ENCODE measurements at places on chromosomes 4 and X.
A peak's percentile ranks its signal among the peaks of the same experiment; 100 is the strongest.

DNA sequence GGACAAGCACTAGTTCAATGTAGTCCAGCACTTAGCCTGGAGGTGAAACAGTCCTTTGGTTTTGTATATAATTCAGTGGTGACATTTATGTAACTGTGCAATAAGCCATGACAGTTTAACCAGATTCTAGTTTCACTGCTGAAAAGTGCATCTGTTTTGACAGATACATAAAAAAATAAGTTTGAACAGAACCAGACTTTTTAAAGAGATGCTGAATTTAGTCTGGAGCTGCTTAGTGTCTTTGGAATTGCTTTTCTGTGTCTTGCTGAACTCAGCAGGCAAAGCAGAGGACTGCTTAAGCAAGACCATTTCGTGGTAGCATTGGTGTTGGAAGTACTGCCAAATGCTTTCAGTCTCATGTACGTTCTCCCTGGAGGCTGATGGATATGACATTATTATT, 393.5 kb downstream of the MAPK10 start:
- peak; percentile 41 for DNase-seq

DNA sequence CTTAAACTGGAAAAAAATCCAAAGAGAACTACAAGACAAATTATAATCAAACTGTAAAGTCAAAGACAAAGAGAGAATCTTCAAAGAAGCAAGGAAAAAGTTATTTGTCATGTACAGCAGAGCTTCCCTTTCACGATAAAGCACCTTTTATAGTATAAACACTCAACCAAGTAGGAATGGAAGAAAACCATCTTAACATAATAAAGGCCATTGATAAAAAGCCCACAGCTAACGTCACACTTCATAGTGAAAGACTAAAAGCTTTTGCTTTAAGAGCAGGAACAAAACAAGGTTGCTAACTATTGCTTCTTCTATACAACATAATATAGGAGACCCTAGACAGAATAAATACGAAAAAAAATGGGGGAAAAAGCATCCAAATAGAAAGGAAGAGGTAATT, 595.7 kb upstream of the POU3F4 start:
- DNase-seq = no peak

DNA sequence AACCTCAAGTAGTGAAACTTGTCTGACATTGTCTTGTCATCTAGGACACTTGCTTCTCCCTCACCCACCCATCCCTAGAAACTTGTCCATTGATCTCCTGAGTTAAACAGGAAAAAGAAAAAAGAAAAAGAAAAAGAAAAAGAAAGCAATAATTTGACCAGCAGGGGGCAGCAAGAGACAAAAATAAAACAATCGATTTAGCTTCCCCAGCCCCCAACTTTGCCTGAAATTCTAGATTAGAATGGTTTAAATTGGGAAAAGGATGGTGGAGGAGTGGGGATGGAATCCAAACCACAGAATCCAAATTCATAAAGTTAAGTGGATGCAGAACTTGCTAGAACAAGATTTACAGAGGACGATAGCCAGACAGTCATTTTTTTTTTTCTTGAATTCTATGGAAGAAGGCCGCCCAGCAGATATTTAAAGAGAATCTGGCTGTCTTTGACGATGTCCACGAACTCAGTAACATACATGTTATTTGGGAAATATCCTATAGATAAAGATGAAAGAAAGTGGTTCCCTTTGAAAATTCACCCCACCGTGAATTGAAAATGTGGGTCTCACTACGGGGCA, 282.9 kb downstream of the USP46 start:
- DNase-seq = peak; percentile 26

DNA sequence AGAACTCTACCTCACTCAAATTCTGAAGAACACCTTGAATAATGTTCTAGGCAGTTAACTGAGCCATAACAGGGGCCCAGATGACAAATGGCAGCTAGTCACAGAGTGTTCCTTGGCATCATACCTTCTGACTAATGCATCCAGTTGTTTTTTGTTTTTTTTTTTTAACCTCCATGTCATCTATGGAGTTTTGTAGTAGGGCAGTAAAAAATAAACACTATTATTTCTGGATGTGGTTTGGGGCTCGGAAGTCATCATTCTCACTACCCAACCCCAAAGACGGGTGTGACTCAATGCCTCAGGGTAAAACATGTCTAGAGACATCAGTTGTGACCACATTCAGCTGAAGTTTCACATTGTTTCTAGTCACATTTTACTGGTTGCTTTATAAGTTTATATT, 31.2 kb upstream of the MCF2 start:
- peak; percentile 26 for DNase-seq

- DNase-seq = no peak
Observed at GRCh38 chr4:173521467-173522159, 8.4 kb downstream of the HAND2 start.

GRCh38 chrX:119640731-119641170, 34.5 kb upstream of the NKRF start:
- DNase-seq = no peak

- DNase-seq = no peak
Observed at GRCh38 chr4:8691151-8691775, 98.7 kb downstream of the CPZ start.

DNA sequence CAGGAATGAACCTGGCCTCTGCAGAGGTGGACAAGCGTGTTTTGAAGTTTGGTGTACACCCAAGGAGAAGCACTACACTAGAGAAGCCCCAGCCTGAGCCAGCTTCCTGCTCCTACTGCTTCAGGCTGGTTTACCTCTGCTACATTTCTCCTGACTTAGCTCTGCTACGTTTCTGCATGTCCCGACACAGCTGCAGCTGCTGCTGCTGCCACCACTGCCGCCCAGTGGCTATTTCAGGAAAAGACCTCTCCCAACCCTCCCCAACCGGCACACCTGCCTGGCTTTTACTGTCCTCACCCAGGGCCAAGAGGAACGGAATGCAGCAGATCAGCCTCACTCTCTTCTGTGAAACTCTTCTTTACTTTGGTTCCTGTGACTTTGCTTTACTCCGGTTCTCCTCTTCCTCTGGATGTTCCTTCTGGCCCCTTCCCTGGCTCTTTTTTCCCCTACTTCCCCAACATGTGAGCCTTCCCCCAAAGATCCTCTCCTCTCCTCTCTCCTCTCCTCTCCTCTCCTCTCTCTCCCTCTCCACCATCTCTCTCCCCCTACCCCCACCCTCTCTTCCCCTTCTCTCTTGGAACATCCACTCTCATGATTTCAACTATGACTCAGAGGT, 3.1 kb upstream of the P2RY4 start:
- DNase-seq = peak; percentile 29

GRCh38 chrX:120559804-120560203, 958 bp downstream of the CUL4B start:
- no peak for DNase-seq

DNA sequence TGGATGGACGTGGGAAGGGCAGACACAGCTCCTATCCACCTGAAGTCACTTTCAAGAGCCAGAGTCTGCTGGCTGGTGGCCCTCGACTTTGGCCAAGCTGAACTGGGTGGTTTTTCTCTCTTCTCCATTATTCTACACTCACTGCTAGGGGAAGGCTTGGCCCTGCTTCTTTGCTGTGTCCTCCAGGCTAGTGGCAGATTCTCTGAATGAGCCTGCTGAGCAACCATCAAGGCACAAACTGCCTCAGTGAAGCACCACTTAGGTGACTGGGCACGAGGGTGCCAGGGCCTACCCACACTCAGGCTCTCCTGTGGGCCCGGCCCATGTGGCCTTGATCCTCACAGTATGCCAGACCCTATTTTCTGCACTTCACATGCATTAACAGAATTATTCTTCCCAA, 92.0 kb downstream of the PJA1 start:
- DNase-seq = no peak

GRCh38 chrX:14529290-14529989, at the start of gene GLRA2:
TSS of gene GLRA2 (plus strand) at chrX:14529536. CDS start at chrX:14530058, 522 bp downstream.
- DNase-seq = peak; percentile 13

GRCh38 chrX:3697220-3697684, 16.2 kb downstream of the PRKX start:
- no peak for DNase-seq

DNA sequence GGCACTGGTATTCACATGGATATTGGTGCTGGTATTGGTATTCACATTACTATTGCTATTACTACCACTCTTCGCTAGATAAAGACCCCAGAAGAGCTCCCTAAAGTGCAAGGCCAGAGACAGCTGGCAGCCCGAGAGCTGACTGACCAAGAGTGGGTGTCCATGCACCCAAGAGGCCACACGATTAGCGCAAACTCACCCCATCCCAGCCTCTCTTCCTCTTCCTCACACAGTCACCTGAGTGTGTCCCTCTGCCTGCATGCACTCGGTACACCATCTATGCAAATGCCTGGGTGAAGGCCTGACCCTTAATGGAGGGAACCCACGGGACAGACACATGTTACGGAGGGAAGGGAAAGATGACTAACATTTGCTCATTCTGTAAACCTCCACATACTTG, 86.7 kb downstream of the HAUS3 start:
- no peak for DNase-seq

- DNase-seq = no peak
Observed at GRCh38 chrX:48700246-48700645, 3.7 kb downstream of the SUV39H1 start.

DNA sequence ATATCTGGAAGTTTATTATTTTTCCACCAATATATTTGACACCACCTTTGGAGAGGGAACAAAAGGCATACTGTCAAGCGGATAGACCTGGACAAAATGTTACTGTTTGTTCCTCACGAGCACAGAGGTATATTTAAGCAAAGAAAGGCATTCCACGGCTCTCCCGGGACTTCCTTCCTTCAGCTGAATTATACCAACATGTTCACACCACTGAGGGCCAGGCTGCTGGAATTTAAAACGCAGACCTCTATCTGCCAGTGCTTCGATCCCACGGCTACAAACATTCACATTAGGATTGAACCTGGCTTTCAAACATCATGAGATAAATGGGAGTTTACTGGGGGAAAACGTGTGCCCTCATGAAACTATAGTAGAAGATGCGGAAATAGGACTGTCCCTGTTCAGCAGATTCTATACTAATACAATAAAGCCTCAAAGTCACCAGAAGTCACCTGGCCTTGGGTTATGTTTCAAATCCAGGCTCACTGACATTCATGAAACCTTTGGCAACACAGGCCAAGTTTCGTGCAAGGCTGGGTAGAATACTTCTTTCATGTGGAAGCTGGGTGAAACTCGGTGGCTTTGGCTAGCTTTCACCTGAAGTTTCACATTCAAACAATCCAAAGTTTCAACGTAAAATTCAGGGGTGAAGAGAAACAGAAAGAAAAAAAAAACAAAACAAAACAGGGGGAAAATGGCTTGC, 39.5 kb downstream of the SORBS2 start:
- DNase-seq = no peak

DNA sequence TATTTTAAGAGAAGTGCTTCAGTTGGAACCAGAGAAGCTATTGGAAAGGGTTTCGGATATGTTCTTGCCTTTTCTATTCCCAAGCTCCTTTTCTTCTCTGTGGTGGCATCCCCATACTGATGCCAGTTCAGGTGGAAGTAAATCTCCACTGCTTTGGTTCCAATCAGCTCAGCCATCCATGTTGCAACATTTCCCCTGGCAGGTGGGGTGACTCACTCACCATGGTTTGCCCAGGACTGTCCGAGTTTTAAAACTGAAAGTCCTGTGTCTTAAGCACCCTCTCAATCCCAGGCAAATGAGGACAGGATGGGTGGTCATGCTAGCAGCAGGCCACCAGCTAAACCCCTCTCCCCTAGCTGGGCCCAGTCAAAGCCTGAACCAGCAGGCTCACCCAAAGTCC, 15.1 kb downstream of the RAI2 start:
- no peak for DNase-seq

DNA sequence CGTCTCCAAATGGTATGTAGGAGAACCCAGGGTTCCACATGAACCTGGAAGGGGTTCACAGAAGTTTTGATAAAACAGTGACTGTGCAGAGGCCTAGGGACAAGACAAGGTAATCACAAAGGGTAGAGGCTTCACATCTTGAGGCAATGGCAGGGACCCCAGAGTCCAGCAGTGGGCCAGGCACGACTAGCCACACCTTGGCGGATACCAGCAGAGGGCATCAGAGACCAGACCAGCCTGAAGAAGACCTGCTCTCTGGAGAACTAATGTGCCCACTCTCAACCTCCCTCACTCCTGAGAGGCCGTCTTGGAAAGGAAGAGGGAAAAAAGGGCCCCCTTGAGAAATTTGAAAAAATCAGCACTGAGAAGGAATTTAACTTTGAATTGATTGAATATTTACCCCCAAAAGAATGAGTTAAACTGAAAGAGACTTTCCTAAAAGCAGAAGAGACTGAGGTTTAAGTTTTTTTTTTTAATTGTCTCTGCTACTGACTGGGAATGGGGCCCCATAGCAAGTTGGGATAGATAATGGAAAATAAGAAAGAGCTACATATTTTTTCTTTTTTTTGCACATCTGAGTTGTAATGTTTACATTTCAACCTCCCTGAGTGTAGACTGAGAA, 243.8 kb upstream of the JADE1 start:
- peak; percentile 35 for DNase-seq

DNA sequence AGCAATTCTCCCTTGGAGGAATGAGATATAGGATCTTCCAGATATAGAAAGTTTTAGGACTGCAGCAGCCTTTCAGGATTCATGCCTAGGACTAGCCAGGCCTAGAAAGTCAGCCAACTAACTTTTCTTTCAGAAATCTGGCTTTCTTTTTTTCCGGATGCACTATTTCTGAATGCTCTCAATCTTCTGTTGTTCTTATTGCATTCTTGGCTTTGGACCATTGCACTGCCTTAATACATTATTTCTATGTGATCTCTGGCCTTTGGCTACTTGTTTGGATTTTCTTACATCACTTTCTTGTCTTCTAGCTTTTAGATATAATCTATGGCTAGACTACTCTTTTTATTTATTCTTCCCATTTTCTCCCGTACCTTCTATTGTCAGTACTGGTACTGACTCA, 813.1 kb upstream of the HTR2C start:
- DNase-seq = no peak

DNA sequence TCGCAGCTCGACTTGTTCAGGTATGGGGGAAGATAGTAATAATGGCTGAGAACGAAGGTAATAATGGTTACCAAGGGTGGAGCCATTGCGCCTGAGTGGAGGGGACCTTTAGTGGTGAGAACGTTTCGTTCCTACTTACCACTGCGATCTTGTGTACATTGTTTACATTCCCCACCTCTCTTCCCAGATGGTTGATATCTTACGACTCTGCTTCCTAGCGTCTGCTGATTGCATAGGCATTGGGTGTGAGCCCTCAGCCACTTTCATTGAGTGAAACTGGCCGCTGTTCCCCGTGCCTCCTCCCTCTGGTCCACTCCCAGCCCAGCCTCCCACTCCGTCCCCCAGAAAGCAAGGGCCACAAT, 850 bp downstream of the IGBP1 start:
- DNase-seq = peak; percentile 41

DNA sequence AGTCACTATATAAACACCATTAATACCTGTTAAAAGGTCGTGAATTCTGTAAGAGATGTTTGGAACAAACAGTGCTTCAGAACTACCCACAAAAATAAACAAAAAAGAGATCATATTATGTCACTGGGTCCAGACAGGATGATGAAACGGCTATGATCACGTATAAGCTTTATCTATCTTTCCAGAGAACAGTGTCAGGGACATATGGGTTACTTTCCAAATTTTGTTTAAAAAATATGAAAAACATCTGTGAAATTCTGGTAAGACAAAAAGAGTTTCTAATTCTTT, 90.0 kb downstream of the SORBS2 start:
- DNase-seq = peak; percentile 93

Data from iris pigment epithelial cell (primary cell).